ENCODE measurements at places on chromosomes 7 and 10.

GRCh38 chr7:107014387-107015023 is 30.0 kb upstream of the PRKAR2B start:
- no peak for DNase-seq

DNA sequence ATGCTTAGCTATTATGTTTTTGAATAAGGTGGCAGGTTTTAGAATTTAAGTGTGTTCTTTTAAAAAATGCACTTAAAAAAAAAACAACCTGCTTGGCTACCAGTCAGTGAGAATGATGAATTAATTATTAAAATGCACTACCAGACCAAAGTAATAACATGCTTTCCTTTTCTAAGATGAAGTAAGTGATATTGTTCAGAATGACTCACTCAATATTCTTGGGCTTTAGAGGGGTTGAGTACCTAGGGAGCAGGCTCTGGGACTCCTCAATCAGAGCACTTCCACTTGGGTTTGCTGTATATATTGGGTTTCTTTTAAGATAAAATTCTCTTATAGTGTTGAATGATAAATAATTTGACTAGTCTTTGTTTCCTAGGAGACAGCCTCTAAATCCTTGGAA is 8.6 kb downstream of the STAM start:
- no peak for DNase-seq

- no peak for DNase-seq
These were observed 5.8 kb downstream of the CLCN1 start for GRCh38 chr7:143321734-143322133.

- DNase-seq = no peak
These were observed 385 bp upstream of the C10orf90 start for GRCh38 chr10:126670895-126671261.

- no peak for DNase-seq
These were observed 43.3 kb downstream of the FRMPD2 start for GRCh38 chr10:48231178-48231577.
